ENCODE measurements at places on chromosomes 13 and 19.

GRCh38 chr13:40974460-40975407 is 44.4 kb downstream of the ELF1 start:
- DNase-seq = no peak

GRCh38 chr13:111665691-111666095 is 345.3 kb downstream of the TEX29 start:
- no peak for DNase-seq

DNA sequence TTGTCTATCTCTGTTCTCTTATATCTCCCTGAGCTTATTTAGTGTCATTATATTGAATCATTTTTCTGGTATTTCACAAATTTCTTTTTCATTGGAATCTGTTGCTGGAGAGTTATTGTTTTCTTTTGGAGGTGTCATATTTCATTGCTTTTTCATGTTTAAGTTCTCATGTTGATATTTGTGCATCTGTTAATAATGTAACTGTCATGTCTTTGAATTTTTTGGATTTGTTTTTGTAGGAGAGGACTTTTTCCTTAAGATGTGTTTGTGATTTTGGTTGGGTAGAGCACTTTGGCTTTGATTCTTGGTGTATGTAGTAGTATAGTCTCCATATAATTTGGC is 64.0 kb downstream of the DNAJC3 start:
- no peak for DNase-seq

- no peak for DNase-seq
Observed at GRCh38 chr13:37094840-37095239, 10.6 kb downstream of the CSNK1A1L start.

GRCh38 chr19:48953990-48954594 is 583 bp upstream of the BAX start:
- DNase-seq = no peak

- DNase-seq = no peak
Observed at GRCh38 chr13:101611491-101612475, 159.3 kb downstream of the ITGBL1 start.

DNA sequence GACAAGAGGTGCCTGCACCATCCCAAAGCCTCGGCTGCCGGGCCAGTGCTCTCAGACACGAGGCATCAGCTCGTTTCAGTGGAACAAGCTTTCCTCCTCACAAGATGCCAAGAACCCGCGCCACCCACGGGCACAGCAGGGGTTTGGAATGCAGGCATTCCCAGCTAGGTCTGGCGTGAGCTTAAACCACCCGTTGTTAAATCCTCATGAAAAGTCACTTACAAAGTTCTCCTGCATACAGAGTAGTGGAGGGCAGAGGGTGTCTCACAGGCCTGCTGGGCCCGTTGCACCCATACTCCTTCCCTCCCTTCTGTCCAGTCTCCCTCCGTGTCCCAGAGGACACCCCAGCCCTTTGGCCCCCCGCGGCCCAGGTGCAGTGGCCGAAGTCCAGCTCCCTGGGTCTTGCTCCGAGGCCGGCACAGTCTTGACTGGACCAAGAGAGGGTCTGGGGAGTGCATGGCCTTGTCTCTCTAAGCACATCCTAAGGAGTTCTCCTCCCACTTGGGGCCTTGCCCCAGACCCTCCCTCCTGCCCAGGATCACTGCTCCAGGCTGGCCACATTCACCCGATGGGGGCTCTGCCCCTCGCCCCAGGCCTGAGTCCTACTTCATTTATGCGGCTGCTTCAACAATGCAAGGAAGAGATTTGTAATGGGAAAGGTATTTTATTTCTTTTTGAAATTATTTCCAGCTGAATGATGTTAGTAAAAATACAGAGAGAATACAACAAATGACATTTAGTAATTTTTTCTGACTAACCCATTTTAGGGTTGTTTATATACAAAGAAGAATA is 35.2 kb upstream of the GRTP1 start:
- DNase-seq = no peak

DNA sequence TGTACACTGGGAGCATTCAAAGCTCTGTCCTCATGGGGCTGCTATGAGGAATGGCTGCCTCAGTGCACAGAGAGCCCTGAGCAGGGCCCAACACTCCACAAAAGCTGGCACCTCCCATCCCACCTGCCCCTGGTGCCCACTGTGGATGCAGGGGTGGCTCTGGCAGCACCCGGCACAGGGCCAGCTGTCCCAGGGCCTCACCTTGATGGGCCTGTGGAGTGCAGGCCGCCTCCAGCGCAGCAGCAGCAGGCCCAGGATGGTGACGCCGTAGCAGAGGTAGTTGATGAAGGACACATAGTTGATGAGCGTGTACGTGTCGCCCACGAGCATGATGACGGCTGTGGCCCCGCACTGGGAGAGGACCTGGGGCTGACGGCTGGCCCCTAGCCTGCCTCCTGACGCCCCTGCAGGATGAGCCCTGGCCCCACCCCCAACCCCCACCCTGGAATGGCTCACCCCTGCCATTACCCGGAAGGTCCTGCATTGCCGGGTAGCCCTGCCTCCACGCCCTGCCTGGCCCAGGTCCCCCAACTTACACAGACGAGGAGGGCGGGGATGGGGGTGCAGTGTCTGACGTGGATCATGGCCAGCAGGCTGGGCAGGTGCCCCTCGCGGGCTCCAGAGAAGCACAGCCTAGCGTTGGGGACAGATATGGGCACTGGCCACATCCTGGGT is 15.2 kb downstream of the SLC7A10 start:
- DNase-seq = no peak

DNA sequence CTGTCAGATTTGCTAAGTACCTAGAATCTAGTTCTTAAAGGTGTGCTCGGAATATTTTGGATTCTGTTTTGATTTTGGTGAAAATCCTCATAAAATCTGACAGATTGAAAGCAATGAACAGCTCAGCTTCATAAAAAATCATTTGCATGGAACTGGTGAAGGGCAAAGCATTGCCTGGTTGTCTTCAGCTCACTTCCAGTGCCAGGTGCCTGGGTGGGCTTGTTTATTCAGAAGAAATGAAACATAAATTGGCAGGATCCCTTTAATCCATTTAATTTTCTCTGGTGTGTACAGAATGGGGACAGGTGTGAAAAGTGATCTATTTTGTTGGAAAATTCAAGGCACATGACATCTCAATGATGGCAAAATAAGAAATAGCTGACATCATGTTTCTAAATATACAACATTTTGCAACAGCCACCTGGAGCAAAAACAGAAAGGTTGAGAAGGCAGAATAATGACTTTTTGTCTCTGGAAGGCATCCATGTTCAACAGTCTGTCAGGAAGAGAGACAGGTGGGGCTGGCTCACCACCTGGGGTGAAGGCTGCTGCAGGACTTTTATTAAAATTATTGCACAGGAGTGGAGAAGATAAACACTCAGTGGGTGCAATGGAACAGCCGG is 52.2 kb downstream of the RFC3 start:
- no peak for DNase-seq

DNA sequence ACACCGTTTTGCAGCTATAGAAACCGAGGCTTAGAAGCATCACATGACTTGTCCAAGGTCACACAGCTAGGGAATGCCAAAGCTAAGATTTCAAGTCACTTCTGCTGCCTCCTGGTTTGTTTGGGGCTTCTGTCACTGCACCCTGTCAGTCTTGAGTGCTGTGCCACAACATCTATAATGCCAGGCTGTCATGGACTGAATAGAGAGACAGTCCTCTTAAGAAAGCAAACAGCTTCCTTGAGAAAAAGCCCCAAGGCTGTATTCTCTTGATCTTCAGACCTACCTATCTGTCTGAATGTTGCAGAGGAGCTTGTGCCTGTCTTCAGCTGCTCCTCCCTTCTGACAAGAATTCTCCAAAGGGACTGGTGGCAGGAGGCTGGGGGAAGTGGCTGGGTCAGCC is 81.6 kb downstream of the OLFM4 start:
- DNase-seq = no peak

GRCh38 chr19:50414864-50415660 is 3.7 kb upstream of the SPIB start:
- peak; percentile 22 for DNase-seq

DNA sequence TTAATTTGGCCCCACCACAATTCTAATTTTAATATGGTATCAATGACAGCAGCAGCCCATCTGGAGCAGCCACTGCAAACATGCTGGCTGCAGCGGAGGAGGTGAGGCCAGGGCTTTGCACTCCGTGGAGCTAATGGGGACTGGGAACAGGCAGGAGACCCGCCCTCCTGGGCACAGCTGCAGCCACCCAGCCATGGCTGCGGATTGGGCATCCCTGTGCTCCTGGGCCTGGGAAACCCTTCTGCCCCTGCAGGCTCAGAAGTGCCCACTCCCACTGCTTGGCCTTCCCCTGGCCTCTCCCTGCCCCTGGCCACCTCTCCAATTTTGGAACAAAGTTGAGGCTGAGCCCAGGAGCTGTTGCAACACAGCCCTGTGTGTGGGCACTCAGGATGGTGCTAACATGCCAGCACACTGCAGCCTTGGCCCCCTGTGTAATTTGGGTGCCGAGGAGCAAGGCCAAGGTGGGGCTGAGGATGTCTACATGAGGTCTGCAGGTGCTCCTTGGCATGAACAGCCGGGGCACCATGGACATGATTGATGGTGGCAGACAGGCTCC is 123.6 kb downstream of the PCDH9 start:
- DNase-seq = no peak
